T-cell (primary cell): ENCODE measurements at places on chromosomes 6 and 20. TPM values are rescaled to one million over a fixed set of nuclear protein-coding genes. Genes with fewer than 3 reads are reported as not detected.

Gene KHDRBS2
- not detected for total RNA-seq

Gene ELOVL4
- 2.6 TPM for total RNA-seq

Gene VGLL2
- not detected for total RNA-seq

DNA sequence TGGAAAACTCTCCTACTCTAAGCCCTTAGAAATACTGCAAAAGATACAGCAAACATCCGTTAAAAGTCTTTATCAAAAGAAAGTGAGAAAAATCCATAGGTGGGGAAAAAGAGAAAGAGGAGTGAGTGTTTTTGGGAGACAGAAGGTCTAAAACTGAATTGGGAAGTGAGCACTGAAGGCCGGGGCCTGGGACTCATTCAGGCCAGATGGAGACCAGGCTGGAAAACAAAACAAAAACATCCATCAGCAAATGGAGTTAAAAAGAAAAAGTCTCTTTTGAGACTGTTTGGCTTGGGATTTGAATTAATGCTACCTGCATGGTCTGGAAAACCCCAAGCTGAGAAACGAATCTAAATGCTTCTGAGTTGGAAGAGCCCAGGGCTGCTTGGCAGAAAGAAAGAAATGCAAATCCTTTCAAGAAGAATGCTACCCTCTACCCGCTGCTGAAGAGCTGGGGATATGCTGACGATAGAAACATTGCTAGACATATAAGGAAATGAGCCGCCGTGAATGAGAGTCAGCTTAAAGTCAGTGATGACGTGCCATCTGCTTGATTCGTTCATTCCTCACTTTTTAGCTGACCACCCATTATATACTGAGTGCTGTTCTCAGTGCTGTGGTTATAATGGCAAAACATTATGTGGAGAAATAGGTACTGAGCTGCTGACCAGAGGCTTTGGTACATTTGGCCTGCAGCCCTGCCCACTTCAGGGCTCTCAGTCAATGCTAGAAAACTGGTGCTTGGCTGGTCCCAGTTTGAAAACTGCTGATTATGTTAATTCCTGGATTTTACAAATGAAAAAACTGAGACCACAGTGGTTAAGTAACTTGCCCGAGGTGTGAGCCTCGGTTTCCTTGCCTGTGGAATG is 28.0 kb upstream of the TULP4 start:
- peak; percentile 57 for DNase-seq

GRCh38 chr20:6811262-6812035 is 44.0 kb downstream of the BMP2 start:
- no peak for DNase-seq

- no peak for DNase-seq
These were observed 23.6 kb downstream of the LINC00237 start for GRCh38 chr20:21082584-21082983.
